Activated CD8-positive, alpha-beta memory T cell treated with anti-CD3 and anti-CD28 coated beads for 4 hours (primary cell): ENCODE measurements at places on chromosomes 3 and 15.
A peak's percentile ranks its signal among the peaks of the same experiment; 100 is the strongest.

DNA sequence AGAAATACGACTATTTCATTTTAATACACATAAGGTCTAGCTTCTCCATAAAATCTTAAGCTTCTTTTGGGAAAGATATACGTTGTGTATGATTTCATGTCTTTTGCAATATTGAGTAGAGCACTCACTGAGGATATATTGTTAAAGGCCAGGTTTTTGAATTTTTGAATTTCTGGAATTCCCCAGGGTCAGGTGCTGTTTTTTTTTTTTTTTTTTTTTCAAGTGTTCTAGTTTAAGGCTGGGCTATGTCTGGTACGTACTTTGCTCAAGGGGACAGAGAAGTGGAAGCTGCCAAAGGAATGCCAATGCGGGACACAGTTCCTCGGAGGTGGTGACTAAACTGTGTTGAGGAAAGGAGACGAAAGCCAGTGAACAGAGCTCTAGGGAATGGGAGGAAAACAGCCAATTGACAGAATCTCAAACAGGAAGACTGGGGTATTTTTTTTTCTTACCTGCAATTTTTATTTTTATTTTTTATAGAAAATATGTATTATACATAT lies 510.5 kb upstream of the CBLB start:
- no peak for DNase-seq

GRCh38 chr3:30199096-30199759 lies 407.2 kb upstream of the TGFBR2 start:
- peak; percentile 36 for DNase-seq

- DNase-seq = no peak
Measured at GRCh38 chr15:75760704-75761435, 48.2 kb upstream of the CSPG4 start.

GRCh38 chr3:119324899-119325298 lies 30.7 kb downstream of the ARHGAP31 start:
- no peak for DNase-seq

GRCh38 chr3:155308831-155309230 lies 15.3 kb upstream of the STRIT1 start:
- no peak for DNase-seq

DNA sequence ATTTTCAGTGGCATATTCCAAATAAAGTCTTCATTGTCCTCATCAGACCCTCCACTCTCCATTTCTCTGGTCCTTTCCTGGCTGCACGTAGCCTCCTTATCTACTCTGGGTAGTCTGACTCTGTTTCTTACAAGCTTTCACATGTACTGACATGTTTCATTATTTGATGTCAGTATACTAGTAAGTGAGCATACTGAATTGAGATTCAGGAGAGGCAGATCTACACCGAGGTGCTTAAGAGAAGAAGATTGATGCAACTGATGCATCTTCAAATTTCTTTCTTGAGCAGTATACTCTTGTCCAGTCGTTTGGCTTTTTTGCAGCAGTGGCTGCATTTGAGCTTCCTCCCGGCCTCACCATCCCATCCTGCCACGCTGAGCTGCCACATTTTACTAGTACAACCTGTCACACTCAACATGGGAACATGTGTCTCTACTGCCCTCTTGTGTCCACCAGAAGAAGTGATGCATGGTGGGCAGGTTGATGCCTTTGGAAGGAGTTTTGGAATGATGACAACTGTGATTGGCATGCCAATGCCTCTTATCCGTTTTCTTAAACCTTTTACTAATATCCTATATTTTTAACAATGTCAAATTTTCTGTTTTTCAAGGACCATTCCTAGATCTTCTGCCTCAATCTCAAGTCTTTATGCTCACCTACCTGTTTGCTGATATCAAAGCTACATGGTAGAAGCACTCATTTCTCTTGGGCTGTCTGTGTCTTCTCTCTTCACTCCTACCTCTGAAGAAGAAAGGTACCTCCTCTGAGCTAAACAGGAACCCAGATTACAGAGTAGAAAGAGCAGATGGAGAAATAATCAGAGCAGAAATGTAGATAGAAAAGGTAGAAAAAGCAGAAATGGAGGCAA lies 38.7 kb downstream of the GUCA1C start:
- DNase-seq = peak; percentile 13

DNA sequence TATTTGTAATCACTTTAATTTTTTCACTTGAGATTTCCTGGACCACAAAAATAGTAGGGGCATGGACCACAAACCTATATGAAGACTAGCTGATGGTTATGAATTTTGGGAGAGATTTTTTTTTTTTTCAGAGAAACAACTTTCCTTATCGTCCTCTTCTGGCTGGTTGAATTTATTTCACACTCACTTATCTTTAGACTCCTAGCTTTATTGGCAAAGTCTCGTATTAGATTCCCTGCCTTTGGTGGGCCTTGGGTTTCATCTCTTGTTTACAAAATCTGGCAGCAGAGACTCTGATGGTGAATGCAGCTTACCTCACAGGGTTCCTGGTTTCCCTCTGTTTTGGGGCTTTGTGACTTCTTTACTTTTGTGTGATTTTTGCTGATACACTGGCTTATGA lies 44.5 kb upstream of the KIF23 start:
- no peak for DNase-seq

GRCh38 chr15:66617137-66618090 lies 51.6 kb upstream of the LCTL start:
- no peak for DNase-seq

DNA sequence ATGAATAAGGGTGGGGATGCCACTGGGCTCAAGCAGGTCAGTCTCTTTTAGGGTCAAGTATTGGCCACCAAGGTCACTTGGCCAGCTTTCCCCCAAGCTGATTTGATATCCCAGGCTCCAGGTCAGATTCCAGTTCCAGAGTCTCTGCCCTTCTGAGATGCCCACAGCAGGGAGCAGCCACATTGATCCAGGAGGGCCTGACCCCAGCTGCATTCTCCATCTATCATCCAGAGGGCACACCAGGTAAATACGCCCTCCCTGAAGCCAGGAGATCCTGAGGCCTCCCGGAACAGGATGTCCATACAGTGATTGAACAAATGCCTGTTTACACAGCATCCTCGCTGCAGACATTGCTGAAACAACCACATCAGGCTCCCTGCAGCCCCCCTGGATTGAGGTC lies 264.6 kb upstream of the TLE3 start:
- no peak for DNase-seq

DNA sequence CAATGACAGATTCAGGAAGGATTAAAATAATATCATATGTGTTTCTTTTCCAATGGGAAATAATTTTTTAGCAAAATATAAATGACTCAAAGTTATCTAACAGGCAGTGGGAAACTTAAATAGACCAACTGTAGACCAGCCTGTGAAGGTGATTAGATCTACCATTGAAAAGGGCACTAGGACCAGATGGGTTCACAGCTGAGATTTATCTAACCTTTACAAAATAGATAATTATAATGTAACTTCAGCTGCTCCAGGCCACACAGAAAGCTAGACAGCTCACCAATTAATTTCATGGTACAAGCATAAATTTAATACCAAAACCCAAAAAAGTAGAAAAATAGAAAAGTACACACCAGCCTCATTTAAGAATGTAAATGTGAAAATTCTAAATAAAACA lies 240.4 kb upstream of the MRPL3 start:
- no peak for DNase-seq

- DNase-seq = no peak
Measured at GRCh38 chr3:58249358-58250092, 11.9 kb downstream of the ABHD6 start.

GRCh38 chr3:121557426-121557934 lies 10.3 kb upstream of the ARGFX start:
- DNase-seq = no peak

DNA sequence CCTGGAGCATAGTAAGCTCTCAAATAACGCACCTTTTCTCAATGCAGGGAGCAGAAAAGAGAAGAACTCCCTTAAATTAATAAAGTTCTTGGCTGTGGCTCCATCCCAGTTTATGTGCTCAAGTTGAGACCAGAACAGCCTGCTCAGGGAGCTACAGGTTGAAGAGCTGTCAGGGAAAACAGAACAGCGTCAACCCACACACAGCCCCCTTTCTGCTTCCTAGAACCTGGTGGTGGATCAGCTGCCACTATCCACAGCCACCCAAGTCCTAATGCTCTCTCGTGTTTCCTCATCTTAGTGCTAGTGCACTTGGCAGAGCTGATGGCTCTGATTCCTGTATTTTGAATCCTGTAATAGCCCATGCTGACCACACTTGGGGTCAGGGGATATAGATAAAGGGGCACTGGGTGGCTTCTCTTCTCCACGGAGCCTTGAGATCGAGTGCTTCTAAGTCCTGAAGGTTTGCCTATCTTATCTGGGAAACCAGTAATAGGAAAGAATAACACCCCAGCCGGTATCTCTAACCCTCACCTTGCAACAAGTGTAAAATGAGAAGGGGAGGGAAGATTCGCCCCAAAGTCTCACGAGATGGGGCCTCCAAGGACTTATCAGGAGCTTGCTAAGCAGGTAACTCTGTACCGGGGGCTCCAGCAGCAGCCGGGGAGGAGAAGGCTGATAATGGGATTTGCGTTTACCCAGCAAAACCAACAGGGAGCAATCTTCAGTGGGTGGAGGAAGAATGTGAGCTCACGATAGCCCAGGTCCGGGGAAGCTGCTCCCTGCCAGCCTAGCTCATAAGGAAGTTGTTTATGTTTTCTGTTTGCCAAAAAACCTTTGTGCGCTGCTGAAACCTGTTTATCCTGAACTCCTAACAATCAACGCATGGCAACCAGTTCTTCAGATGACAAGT lies 136.2 kb upstream of the ICE2 start:
- no peak for DNase-seq

DNA sequence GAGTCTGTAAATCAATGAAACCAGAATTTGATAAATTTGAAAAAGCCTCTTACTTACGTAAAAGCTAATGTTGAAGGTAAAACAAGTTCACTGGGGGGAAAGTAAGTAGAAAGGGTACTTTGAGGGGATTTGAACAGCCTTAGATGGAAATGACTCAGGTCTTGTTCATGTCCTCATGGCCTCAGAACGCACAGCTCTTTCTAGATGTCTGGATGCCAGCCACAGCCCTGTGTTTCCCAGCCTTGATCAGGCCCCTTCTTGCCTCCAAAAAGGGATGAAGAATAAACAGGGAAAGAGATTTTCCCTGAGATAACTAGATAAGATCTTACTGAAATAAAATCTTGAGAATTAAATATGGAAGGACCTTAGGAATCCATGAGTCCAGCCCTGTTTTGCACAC lies 237.1 kb upstream of the GOLGA6L4 start:
- DNase-seq = no peak

GRCh38 chr3:34727700-34728099 lies 911.6 kb upstream of the ARPP21 start:
- no peak for DNase-seq

- DNase-seq = no peak
Measured at GRCh38 chr3:102304550-102304949, 130.3 kb upstream of the ZPLD1 start.

DNA sequence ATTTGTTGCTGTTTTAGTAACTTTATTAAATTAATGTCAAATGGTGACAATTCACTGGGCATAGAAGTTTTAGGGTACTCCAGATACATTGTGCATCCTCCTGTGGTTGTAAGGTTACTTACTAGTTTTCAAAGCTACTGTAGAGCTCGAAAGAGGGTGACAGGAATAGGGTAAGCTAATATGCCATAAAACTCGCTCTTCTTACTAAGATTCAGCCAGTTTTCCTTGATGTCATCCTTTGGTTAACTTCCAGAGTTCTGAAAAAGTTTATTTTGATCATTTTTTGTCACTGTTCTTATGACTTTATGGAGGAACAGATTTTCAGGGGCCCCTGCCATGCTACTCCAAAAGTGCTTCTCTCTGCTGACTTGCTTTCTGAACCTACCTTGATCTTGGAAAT lies 334.8 kb downstream of the PLCL2 start:
- no peak for DNase-seq

- DNase-seq = no peak
Measured at GRCh38 chr15:74460298-74460697, 662 bp downstream of the UBL7 start.

- no peak for DNase-seq
Measured at GRCh38 chr3:133838916-133839800, 33.5 kb downstream of the SRPRB start.

GRCh38 chr3:138079901-138080300 lies 35.5 kb downstream of the DZIP1L start:
- DNase-seq = no peak

- DNase-seq = no peak
Measured at GRCh38 chr3:197104738-197105137, 75.1 kb upstream of the MELTF start.

DNA sequence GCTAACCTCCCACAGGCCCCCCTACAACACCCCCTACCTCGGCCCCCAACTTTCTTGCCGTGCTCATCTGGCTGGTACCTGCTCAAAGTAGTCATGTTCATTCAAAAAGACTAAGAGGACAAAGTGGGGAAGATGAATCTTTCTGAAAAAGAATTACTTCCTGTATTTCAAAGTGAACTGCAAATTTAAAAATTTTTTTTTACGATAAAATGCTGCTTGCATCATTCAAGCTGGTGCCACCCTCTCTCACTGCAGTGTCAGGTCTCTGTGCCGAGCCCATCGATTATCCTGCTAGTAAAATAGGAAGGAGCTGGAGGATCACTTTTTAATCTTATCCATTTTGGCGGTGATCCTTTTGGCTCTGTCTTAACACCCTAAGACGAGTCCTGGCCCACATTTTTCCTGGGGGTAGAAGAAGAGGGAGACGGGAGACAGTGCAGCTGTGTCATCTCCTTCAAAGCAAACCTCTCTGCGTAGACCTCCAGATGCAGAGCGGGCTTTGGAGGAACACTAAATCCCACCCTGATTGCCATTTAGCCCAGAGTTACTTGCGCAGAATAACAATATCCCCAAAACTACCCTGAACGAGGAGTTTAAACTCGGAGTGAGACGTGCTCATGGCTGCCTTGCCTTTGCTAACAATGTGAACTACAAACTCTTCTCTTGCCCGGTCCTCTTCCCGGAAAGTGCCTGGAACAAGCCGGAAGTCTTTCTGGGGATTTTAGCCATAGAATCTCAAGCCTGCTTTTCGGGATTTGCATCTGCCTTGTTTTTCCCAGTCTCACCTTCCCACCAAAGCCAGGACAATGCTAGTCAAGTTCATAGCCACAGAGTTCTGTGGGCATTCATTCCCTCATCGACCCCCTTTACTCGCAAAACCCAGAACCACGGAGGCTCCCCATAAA lies 66.2 kb upstream of the CGNL1 start:
- DNase-seq = no peak

GRCh38 chr3:74617776-74618175 lies 3.3 kb upstream of the CNTN3 start:
- DNase-seq = no peak

GRCh38 chr15:67177752-67178151 lies 76.7 kb downstream of the AAGAB start:
- no peak for DNase-seq

GRCh38 chr3:179410999-179411398 lies 40.3 kb downstream of the GNB4 start:
- no peak for DNase-seq

DNA sequence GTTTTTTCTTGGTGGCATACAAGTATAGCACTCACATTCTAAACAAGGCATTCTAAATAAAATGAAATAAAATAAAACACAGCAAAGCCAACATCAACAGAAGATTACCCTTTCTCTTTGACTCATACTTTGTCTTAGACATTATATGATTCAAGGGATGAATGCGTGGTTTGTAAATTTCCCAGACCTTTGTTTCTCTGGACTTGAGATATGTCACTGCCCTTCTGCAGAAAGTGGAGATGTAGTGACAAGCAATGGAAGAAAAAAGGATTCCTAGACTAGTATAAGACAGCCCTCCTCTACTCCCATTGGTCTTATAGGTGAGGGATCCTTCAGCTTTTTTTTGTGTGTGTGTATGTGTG lies 22.4 kb downstream of the NANOGP8 start:
- DNase-seq = no peak

GRCh38 chr15:66679061-66679656 lies 22.9 kb upstream of the SMAD6 start:
- no peak for DNase-seq
